Left lung (tissue), 14 donors: ENCODE measurements at places on chromosomes 4 and X. TPM values are rescaled to one million over a fixed set of nuclear protein-coding genes. Genes with fewer than 3 reads are reported as not detected.
A peak's percentile ranks its signal among the peaks of the same experiment; 100 is the strongest.

GRCh38 chr4:52856801-52857200, 5.3 kb upstream of the RASL11B start:
- no peak for DNase-seq

- DNase-seq: peak; percentile 80
Observed at GRCh38 chr4:2787230-2788100, 5.4 kb upstream of the SH3BP2 start.

DNA sequence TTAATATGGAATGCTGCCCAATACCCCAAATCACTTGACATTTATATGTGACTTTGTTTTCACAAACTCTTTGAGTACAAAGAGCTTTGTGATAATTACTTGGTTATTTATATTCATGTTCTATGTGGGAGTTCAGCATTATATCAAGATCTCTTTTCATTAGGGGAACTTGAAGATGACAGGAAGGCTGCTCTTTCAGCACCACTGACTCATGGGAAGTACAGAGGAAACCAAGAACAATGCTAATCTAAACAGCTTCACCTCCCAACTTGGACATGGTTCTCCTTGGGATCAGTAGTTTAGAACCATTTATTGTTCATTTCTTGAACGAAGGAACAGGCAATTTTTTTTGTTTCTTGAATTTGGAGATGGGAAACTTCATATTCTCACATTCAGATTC, 184.0 kb upstream of the AFF2 start:
- DNase-seq: no peak

Gene RHOXF2B
- polyA plus RNA-seq: 0.14 TPM

- DNase-seq: no peak
Observed at GRCh38 chr4:153140294-153140693, 63.9 kb upstream of the TRIM2 start.

- no peak for DNase-seq
Observed at GRCh38 chr4:55610381-55610780, 18.3 kb upstream of the PDCL2 start.

Gene FAT4
- 78.5 TPM for polyA plus RNA-seq

GRCh38 chr4:15675356-15675755, 6.3 kb upstream of the FAM200B start:
- DNase-seq: no peak
